ENCODE measurements at places on chromosomes 2 and 18. TPM values are rescaled to one million over a fixed set of nuclear protein-coding genes. Genes with fewer than 3 reads are reported as not detected.
A peak's percentile ranks its signal among the peaks of the same experiment; 100 is the strongest.

- H3K4me1 ChIP-seq = no peaks in the 10 kb centered on the region
- no peak for DNase-seq
- H3K36me3 ChIP-seq = no peaks in the 10 kb centered on the region
- no peak overlapping the region for H3K4me3 ChIP-seq
- H3K27me3 ChIP-seq = no peaks in the 10 kb centered on the region
Observed at GRCh38 chr2:80942766-80943165, 638.2 kb upstream of the LRRTM1 start.

- DNase-seq = no peak
- H3K4me1 ChIP-seq = peaks cover 44% of the 10 kb centered on the region
- peak overlapping the region; percentile 66 for H3K27ac ChIP-seq
- no peaks in the 10 kb centered on the region for H3K27me3 ChIP-seq
- H3K4me3 ChIP-seq = no peak overlapping the region
- H3K36me3 ChIP-seq = peaks cover 23% of the 10 kb centered on the region
Observed at GRCh38 chr2:69149631-69150215, 136.7 kb downstream of the ANTXR1 start.

- H3K27me3 ChIP-seq = no peaks in the 10 kb centered on the region
- H3K36me3 ChIP-seq = peaks cover 26% of the 10 kb centered on the region
- peaks cover 17% of the 10 kb centered on the region for H3K4me1 ChIP-seq
- no peak overlapping the region for H3K4me3 ChIP-seq
- H3K27ac ChIP-seq = no peak overlapping the region
Observed at GRCh38 chr18:47901624-47902362, 28.7 kb downstream of the SMAD2 start.

DNA sequence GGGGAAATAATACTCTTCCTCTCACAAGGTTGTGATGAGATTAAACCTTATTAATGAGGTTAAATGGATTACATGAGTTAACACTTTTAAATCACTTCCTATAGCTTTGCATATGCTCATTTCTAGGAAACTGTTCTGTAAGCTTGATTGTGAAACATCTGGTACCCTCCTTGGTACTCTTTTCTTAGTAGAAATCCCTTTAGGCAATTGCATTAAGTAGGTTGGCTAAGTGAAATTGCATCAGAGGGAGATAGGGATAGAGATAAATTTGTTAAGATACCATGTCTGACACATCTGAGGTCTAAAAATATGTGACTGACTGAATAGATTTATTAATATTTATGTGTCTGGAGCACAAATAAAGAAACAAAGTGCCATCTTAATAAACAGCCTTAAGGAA, 275.9 kb upstream of the MAP2 start:
- H3K4me3 ChIP-seq = no peak overlapping the region
- no peak for DNase-seq
- no peaks in the 10 kb centered on the region for H3K4me1 ChIP-seq
- no peaks in the 10 kb centered on the region for H3K27me3 ChIP-seq

The BOLL gene
- not detected for total RNA-seq
